Neural progenitor cell (in vitro differentiated cells): ENCODE measurements at places on chromosomes 1 and 21. TPM values are rescaled to one million over a fixed set of nuclear protein-coding genes. Genes with fewer than 3 reads are reported as not detected.

The SPRR5 gene
- not detected in 2 replicates for total RNA-seq

DNA sequence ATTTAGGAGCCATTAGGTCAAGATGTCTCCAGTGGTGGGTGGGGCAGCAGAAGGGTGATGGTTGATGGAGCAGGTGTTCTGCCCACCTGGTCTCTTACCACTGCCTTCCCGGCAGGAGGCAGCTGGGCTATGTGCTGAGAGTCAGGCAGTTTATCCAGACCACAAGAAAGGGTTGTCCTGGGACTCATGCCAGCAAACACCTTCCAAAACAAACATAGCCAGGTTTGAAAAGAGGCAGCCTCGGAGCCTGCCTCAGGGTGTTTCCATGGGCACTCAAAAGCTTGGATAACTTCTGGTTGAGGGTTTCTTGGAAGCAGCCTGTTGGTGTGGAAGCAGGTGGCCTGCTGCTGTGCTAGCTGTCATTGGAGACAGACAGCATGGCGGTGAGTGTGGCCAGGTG, 187.2 kb downstream of the PCP4 start:
- peaks cover 3% of the 10 kb centered on the region for H3K4me1 ChIP-seq
- H3K4me3 ChIP-seq: no peak overlapping the region
- no peak overlapping the region for H3K27ac ChIP-seq
- DNase-seq: no peak

DNA sequence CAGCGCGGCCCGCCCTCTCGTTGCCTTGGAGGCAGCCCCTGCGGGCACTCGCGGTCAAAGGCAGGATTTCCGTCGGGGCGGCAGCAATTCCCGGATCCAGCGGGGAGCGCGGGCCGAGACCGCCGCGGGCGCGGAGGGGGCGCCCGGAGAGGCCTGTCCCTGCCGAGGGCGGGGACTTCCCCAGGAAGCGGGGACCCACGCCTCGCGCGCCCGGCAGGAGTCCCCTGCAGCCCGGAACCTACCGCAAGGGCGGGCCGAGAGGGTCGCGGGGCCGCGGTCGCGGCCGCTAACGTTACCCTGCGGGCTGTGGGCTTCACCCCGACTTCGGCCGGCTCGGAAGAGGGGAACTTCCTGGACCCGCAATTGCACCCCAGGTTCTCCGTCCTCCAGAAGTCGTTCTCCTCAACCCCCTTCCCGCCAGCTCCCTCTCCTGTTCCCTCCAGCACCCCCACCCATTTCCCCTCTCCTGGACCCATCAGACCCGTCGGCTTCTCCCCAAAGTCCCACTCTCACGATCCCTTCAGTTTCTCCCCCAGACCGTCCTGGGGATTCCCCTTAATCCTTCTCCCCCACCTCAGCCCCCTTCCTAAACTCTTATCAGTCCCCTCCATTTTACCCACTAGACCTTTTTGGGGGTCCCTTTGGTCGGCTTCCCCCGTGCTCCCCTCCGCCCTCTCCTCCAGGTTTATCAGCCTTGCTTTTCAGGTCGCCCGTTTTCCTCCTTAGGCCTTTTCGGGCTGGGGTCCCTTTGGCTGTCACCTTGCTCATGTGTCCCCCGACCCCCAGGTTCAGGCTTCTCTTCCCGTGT, 604 bp downstream of the FGR start:
- H3K4me1 ChIP-seq: peaks cover 4% of the 10 kb centered on the region
- peaks cover 55% of the 10 kb centered on the region for H3K27me3 ChIP-seq
- no peak overlapping the region for H3K27ac ChIP-seq
- DNase-seq: peak; percentile 45
- H3K4me3 ChIP-seq: peak overlapping the region; percentile 44
- H3K36me3 ChIP-seq: no peaks in the 10 kb centered on the region

DNA sequence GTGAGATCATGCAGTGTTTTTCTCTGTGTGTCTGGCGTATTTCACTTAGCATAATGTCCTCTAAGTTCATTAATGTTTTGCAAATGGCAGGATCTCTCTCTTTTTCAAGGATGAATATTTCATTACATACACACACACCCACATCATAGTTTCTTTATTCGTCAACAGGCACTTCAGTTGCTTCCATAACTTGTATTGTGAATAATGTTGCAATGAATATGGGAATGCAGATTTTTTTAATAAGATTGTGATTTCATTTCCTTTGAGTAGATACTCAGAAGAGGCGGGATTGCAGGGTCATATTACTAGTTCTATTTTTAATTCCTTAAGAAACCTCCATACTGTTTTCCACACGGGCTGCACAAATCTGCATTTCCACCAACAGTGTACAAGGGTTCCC, 134.0 kb downstream of the CLEC20A start:
- no peaks in the 10 kb centered on the region for H3K36me3 ChIP-seq
- H3K4me1 ChIP-seq: peaks cover 3% of the 10 kb centered on the region
- no peak overlapping the region for H3K4me3 ChIP-seq
- H3K27me3 ChIP-seq: no peaks in the 10 kb centered on the region

- no peak overlapping the region for H3K4me3 ChIP-seq
- H3K4me1 ChIP-seq: no peaks in the 10 kb centered on the region
- DNase-seq: no peak
- no peak overlapping the region for H3K27ac ChIP-seq
- H3K36me3 ChIP-seq: peaks cover 5% of the 10 kb centered on the region
These were observed 63.5 kb upstream of the DIRAS3 start for GRCh38 chr1:68113966-68114365.
